ENCODE measurements at places on chromosomes 7 and 10.

DNA sequence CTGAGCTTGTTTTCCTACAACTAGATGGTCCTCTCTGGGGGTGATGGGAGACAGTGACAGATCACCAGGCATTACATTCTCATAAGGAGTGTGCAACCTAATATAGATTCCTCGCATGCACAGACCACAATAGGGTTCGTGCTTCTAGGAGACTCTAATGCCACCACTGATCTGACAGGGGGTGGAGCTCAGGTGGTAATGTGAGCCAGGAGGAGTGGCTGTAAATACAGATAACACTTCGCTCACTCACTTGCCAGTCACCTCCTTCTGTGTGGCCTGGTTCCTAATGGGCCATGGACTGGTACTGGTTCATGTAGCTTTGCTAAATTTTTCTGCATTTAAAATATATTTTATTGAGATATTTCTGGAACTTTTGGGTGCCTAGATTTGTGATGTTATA lies 202.3 kb upstream of the ZNF32 start:
- H3K4me3 ChIP-seq = no peak overlapping the region
- H3K27me3 ChIP-seq = no peaks in the 10 kb centered on the region
- peaks cover 37% of the 10 kb centered on the region for H3K4me1 ChIP-seq
- no peaks in the 10 kb centered on the region for H3K36me3 ChIP-seq
- no peak overlapping the region for H3K27ac ChIP-seq

GRCh38 chr10:17426263-17426750 lies 28.1 kb downstream of the ST8SIA6 start:
- H3K4me1 ChIP-seq = peaks cover 39% of the 10 kb centered on the region
- H3K36me3 ChIP-seq = no peaks in the 10 kb centered on the region
- peak overlapping the region; percentile 16 for H3K27ac ChIP-seq
- no peak for DNase-seq
- no peak overlapping the region for H3K4me3 ChIP-seq

DNA sequence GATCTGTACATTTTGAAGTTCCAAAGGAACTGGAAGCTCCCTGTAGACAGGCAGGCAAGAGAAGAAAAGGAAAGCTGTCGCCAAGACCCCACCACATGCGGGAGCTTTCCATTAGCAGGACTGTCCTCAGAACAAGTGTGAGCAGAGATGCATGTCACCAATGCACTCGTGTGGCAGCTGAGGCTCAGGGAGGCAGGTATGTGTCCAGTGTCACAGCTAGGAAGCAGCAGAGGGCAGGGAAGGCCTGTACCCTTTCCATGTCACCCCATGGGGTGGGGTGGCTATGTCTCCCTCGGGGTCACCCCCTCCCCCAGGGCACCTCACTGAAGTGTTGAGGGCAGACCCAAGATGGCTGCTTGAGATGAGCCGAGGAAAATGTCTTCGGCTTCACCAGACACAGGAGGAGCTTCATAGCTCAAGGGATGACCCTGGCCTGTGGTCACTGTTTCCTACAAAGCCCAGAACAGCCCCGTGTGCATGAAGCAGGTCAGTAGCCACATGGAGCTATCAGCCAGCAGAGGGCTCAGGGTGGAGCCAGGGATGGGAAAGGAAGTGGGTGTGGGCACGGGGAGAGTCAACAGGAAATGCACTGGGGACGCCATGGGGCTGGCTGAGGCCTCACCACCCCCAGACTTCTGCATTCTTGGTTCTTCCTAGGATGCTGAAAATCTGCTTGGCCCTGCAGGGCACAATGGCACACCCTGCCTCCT lies 96.6 kb downstream of the FAM53B start:
- peaks cover 100% of the 10 kb centered on the region for H3K4me1 ChIP-seq
- H3K4me3 ChIP-seq = no peak overlapping the region
- peak overlapping the region; percentile 86 for H3K27ac ChIP-seq
- no peaks in the 10 kb centered on the region for H3K36me3 ChIP-seq

GRCh38 chr7:30285536-30286284 lies 1.3 kb downstream of the ZNRF2 start:
- peaks cover 58% of the 10 kb centered on the region for H3K4me1 ChIP-seq
- H3K27ac ChIP-seq = peak overlapping the region; percentile 99
- peak; percentile 20 for DNase-seq

- peaks cover 96% of the 10 kb centered on the region for H3K4me1 ChIP-seq
- H3K27me3 ChIP-seq = no peaks in the 10 kb centered on the region
- DNase-seq = no peak
- peak overlapping the region; percentile 86 for H3K27ac ChIP-seq
- no peak overlapping the region for H3K4me3 ChIP-seq
Observed at GRCh38 chr7:131546583-131547141, 9.8 kb downstream of the PODXL start.

DNA sequence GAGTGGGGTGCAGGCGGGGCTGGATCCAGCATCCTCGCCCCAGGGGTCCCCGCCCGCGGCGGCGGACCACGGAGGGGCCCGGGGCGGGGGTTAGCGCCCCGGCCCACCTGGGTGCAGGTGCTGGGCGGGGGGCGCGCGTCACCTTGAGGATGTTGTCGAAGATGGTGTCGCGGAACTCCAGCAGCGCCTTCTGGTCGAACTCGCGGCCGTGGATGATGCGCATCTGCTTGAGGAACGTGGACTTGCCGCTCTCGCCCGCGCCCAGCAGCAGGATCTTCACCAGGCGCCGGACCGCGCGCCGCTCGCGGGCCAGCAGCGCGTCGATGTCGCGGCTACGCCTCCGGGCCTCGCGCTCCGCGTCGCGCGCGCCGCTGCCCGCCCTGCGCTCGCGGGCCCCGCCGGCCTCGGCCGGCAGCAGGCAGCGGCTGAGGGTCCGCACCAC lies 376 bp downstream of the GNA12 start:
- H3K27me3 ChIP-seq = no peaks in the 10 kb centered on the region
- peaks cover 50% of the 10 kb centered on the region for H3K4me1 ChIP-seq
- no peak for DNase-seq
- peak overlapping the region; percentile 77 for H3K27ac ChIP-seq
- H3K4me3 ChIP-seq = peak overlapping the region; percentile 86

- no peak overlapping the region for H3K27ac ChIP-seq
- no peak for DNase-seq
- H3K27me3 ChIP-seq = no peaks in the 10 kb centered on the region
- H3K4me3 ChIP-seq = no peak overlapping the region
- peaks cover 5% of the 10 kb centered on the region for H3K4me1 ChIP-seq
- H3K36me3 ChIP-seq = no peaks in the 10 kb centered on the region
Observed at GRCh38 chr7:130151591-130152492, 53.4 kb downstream of the TMEM209 start.

- H3K4me1 ChIP-seq = peaks cover 43% of the 10 kb centered on the region
- no peak overlapping the region for H3K27ac ChIP-seq
- H3K27me3 ChIP-seq = no peaks in the 10 kb centered on the region
- no peak for DNase-seq
- no peaks in the 10 kb centered on the region for H3K36me3 ChIP-seq
Observed at GRCh38 chr7:112056409-112056808, 149.8 kb downstream of the DOCK4 start.

GRCh38 chr7:3722396-3722922 lies 421.4 kb downstream of the SDK1 start:
- H3K4me1 ChIP-seq = no peaks in the 10 kb centered on the region
- no peaks in the 10 kb centered on the region for H3K27me3 ChIP-seq
- H3K27ac ChIP-seq = no peak overlapping the region

- peaks cover 88% of the 10 kb centered on the region for H3K4me1 ChIP-seq
- no peak for DNase-seq
- peaks cover 19% of the 10 kb centered on the region for H3K27me3 ChIP-seq
- H3K27ac ChIP-seq = peak overlapping the region; percentile 27
Observed at GRCh38 chr7:151010307-151011096, 13.8 kb downstream of the ATG9B start.

DNA sequence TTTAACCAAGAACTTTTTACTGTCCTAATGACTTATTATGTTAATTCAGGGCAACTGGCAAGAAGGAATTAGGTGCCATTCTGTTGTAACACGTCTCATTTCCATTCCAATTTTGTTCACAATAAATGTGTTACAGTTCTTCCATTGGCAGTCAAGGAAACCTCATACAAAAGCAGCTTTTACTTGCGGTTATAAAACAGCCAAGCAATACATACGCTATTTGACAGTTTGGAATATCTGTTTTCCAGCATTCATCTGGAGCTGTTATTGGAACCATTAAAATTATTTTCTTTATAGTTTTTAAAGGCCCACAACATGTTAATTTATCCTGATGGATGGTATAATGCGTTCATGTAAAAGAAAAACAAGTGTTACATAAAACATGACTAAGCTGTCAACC lies 33.3 kb downstream of the MTERF1 start:
- no peak overlapping the region for H3K27ac ChIP-seq
- no peaks in the 10 kb centered on the region for H3K27me3 ChIP-seq
- H3K4me1 ChIP-seq = no peaks in the 10 kb centered on the region
- H3K4me3 ChIP-seq = no peak overlapping the region

DNA sequence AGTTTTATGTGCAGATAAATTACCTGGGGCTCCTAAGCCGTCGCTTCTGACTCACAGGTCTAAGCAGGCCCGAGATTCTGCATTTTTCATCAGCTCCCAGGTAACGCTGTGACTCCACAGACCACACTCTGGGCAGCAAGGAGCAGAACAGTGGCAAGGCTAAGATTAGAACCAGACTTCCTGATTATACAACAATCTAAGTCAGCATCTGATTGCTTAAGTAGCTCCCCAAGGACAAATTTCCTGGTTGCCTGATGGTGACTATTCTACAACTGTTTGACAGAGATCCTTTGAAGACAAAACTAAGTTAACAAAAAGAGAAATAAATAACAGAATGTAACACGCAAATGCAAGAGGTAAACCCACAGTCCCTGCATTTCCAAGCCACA lies 69.0 kb downstream of the CREB3L2 start:
- H3K27me3 ChIP-seq = no peaks in the 10 kb centered on the region
- H3K27ac ChIP-seq = peak overlapping the region; percentile 56
- DNase-seq = no peak
- peaks cover 72% of the 10 kb centered on the region for H3K4me1 ChIP-seq
- peaks cover 5% of the 10 kb centered on the region for H3K36me3 ChIP-seq
- no peak overlapping the region for H3K4me3 ChIP-seq

- H3K36me3 ChIP-seq = no peaks in the 10 kb centered on the region
- H3K4me3 ChIP-seq = peak overlapping the region; percentile 5
- peak overlapping the region; percentile 54 for H3K27ac ChIP-seq
- peak; percentile 76 for DNase-seq
Observed at GRCh38 chr7:5177060-5177459, 13.0 kb upstream of the WIPI2 start.

- H3K36me3 ChIP-seq = no peaks in the 10 kb centered on the region
- H3K4me1 ChIP-seq = no peaks in the 10 kb centered on the region
- no peak for DNase-seq
- no peak overlapping the region for H3K4me3 ChIP-seq
- no peak overlapping the region for H3K27ac ChIP-seq
- no peaks in the 10 kb centered on the region for H3K27me3 ChIP-seq
Observed at GRCh38 chr7:84291756-84292155, 97.2 kb upstream of the SEMA3A start.

- no peak overlapping the region for H3K4me3 ChIP-seq
- no peaks in the 10 kb centered on the region for H3K27me3 ChIP-seq
- no peak for DNase-seq
- no peaks in the 10 kb centered on the region for H3K4me1 ChIP-seq
Observed at GRCh38 chr7:80362677-80363076, 149.2 kb downstream of the GNAT3 start.

DNA sequence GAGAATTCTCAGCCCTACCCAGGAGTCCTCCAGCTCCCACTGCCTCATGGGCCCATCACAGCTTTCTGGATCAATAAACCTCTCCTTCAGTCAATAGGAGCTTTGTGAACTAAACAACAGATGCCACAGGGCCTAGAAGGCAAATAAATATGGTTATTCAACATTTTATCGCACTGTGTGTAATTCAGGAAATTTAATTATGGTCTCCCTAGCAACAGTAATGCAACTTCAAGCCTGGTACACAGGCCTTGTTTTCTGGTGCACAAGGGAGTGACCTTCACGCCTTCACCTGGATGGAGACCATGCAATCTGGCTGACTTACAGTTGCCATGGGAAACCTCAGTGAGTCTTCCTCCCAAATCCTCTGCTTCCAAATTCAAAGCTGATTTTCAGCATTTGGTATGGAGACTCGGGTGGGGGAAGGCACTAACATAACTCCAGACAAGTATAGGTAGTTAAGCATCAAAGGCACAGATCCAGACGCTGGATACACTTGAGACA lies 441.0 kb upstream of the NPVF start:
- DNase-seq = no peak
- H3K27me3 ChIP-seq = no peaks in the 10 kb centered on the region
- H3K27ac ChIP-seq = peak overlapping the region; percentile 79
- H3K4me3 ChIP-seq = no peak overlapping the region
- no peaks in the 10 kb centered on the region for H3K36me3 ChIP-seq
- H3K4me1 ChIP-seq = peaks cover 12% of the 10 kb centered on the region

DNA sequence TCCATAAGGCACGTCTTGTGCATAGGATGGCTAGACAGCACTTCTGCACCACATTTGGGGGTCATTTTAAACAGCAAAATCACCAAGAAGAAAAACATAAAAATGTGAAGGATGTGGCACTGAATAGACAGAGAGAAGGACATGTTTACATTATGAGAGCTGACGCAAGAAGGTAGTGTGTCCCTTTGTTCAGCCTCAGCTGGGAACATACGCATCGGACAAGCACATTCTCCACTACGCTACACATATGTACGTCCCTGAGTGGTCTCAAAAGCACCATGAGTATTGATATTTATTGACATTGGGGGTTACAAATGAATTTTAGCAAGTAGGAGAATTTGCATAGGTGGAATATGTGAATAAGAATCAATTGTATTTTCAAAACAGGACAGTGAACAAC lies 20.2 kb downstream of the DDC start:
- peaks cover 13% of the 10 kb centered on the region for H3K27me3 ChIP-seq
- no peak for DNase-seq
- H3K4me3 ChIP-seq = no peak overlapping the region
- no peak overlapping the region for H3K27ac ChIP-seq
- no peaks in the 10 kb centered on the region for H3K4me1 ChIP-seq

GRCh38 chr7:726854-727103 lies 280 bp downstream of the DNAAF5 start:
- H3K4me1 ChIP-seq = peaks cover 53% of the 10 kb centered on the region
- peaks cover 8% of the 10 kb centered on the region for H3K36me3 ChIP-seq
- no peaks in the 10 kb centered on the region for H3K27me3 ChIP-seq
- H3K4me3 ChIP-seq = peak overlapping the region; percentile 87
- DNase-seq = no peak

GRCh38 chr7:17168416-17168815 lies 130.0 kb upstream of the AHR start:
- no peak overlapping the region for H3K27ac ChIP-seq
- H3K27me3 ChIP-seq = no peaks in the 10 kb centered on the region
- DNase-seq = no peak
- no peaks in the 10 kb centered on the region for H3K36me3 ChIP-seq

GRCh38 chr7:150947761-150948651 lies 30.1 kb downstream of the KCNH2 start:
- peak; percentile 7 for DNase-seq
- peak overlapping the region; percentile 85 for H3K27ac ChIP-seq
- H3K4me1 ChIP-seq = peaks cover 51% of the 10 kb centered on the region
- H3K27me3 ChIP-seq = peaks cover 40% of the 10 kb centered on the region
- H3K36me3 ChIP-seq = peaks cover 17% of the 10 kb centered on the region

GRCh38 chr7:118289476-118289875 lies 65.0 kb downstream of the ANKRD7 start:
- H3K4me1 ChIP-seq = no peaks in the 10 kb centered on the region
- H3K36me3 ChIP-seq = no peaks in the 10 kb centered on the region
- no peak overlapping the region for H3K4me3 ChIP-seq
- H3K27me3 ChIP-seq = no peaks in the 10 kb centered on the region
- no peak overlapping the region for H3K27ac ChIP-seq

- no peak for DNase-seq
- no peaks in the 10 kb centered on the region for H3K27me3 ChIP-seq
- no peak overlapping the region for H3K27ac ChIP-seq
- H3K4me1 ChIP-seq = peaks cover 15% of the 10 kb centered on the region
Observed at GRCh38 chr10:122525788-122526187, 34.8 kb upstream of the DMBT1 start.

Measured in left ventricle myocardium inferior (tissue), 1 donor.